Epithelial cell of prostate (primary cell): ENCODE measurements at places on chromosomes 3 and 15.

DNA sequence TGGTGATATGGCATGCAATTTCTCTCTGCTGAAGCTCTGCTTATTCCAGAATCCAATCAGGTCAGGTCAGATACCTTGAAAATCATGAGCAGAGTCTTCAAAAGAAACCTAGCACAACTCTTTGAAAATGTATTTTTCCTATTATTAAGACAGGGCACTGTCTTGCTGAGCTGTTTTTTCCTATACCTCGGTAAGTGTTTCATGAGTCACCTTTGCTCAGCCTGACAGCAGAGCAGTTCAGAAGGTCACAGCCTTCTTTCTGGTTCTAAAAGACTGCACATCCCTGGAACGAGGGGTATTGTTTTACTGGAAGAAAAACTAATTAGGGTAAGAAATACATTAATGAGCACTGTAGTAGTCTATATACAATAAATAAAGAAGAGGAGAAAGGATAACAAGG is 422.0 kb downstream of the SOX2 start:
- no peak for DNase-seq

DNA sequence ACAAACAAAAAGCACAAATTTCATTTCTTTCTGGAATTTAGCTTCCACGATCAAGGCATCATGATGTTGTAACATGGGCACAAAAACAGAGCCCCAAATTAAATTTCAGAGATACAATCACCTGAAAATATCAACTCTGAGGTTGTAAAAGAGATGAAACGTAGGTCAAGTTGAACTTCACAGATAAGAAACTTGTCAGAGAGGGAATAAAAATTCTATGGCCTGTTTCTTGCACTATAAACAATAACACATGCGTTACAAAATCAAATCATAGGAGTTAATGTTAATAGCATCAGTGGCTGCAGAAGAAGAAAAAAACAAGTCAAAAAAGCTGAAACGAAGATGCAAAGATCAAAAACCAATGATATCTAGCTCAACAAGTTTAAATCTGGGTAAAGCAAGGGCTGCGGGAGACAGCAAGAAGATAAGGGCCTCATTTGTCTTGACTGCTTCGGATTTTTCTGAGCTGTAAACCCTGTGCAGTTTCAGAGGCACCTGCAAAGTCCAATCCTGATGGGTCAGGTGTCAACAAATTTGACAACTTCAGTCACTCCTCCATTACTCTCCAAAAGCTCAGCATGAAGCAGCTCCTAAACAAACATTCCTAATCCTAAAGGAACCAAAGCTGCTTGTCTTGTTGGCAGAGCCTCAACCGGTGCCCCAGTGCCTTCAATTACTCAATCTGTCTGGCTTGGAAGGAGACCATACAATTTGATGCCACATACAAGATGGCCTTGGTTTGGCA is 219.8 kb downstream of the STT3B start:
- no peak for DNase-seq

DNA sequence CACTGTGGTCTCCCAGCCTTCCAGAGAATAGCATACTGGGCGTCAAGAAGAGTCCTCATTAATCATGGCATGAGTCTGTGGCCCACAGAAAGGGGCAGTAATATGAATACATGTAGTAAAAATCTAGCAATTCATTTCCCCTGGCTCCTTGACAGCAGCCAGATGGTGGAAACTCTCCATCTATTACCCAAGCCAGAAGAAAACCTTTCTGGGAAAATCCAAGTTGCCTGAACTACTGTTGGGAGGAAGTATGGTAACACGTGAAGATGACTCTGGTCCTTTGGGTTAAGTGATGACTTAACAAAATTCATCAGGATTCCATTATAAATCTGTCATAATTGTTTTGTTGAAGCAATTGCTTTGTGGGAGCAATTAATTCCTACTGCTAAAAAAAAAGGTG is 530.5 kb downstream of the FHIT start:
- no peak for DNase-seq

DNA sequence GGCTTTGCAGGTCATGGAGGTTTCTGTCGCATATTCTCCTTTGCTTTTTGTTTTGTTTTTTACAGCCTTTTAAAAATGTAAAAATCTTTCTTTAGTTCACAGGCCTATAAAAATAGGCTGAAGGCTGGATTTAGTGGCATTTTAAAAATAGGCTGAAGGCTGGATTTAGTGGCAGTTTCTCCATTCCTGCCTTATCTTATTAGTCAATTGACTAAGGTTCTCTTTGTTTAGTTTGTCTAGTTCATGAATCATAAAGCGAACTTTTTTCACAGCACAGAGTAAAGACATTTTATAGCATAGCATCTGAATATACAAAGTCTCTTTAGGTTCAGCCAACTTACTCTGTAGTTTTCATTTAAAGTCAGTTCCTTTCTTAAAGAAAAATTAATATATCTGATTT is 31.4 kb downstream of the AP4E1 start:
- no peak for DNase-seq

DNA sequence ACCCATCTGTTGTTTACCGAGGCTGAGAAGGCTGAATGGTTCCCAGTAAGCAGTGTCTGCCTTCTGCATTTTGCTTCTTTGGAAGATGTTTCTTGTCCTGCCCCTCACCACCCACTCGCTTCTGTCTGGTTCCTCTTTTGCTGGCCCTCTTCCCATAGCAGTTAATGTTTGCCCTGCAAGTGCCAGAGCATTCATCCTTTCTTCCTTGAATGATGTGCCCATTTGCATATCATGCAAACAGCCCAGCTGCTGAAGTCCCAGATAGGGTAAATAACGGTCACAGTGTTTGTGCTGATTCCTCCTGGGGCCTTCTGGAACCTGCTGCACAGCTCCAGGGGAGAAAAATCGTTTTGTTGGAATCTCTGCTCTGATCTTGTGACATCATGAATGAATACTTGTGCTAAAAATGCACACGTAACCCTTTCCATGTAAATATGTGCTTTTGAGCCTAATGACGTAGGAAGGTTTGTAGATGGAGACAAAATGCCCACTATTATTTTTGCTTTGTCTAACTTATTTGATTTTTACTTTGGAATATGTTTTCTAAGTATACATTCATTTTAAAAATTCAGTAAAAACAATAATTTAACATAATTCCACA is 381.0 kb downstream of the SOX2 start:
- DNase-seq: no peak
